ENCODE measurements at places on chromosomes 4 and X. TPM values are rescaled to one million over a fixed set of nuclear protein-coding genes. Genes with fewer than 3 reads are reported as not detected.

NWD2 gene
- not detected for total RNA-seq

DNA sequence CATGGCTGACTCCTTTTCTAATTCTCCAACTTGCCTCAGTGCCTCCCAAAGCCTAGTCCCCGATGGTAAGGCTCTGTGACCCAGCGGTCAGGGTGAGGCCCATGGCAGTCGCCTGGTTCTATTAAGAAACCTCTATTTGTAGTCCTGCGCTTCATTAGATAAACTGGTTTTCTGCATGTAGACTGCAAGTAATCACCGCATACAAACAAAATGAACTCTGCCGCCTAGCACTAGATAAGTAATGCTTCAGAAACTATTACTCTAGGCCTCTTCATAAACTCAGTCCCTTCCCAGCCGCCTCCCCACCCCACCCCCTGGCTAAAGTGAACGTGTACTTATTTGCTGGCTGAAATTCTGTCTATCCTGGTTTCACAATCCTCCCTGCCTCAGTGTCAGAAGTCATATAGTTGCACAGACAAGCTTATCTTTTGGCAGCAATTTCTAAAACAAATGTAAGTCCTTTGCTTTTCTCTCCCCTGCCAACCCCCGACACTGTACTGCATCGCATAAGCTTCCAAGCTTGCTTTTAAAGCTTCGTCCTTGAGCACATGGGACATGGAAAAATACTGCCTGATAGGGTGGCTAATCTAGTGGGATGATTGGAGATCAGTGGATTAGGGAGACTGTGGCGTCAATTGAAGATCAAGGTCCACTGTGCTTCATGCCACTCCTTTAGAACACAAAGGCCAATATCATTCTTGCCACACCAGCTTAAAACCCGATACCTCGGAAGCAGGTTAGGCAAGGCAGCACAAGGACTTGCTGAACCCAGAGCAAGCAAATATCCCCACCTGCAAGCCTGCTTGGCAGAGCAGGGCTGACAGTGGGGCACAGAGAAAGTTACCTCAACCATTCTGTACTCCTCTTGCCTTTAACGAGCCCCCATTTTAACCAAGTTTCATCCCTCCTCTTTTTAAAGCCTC is 125.8 kb downstream of the IRF2 start:
- H3K4me1 ChIP-seq: peaks cover 55% of the 10 kb centered on the region
- DNase-seq: no peak
- no peaks in the 10 kb centered on the region for H3K27me3 ChIP-seq
- H3K4me3 ChIP-seq: no peak overlapping the region
- H3K36me3 ChIP-seq: no peaks in the 10 kb centered on the region

SH3TC1 gene
- total RNA-seq: 4.7 TPM

- no peak for DNase-seq
- peak overlapping the region; percentile 53 for H3K27ac ChIP-seq
- H3K4me3 ChIP-seq: no peak overlapping the region
Observed at GRCh38 chr4:24765376-24765988, 29.9 kb upstream of the SOD3 start.

PTPN13 gene
- 0.89 TPM for total RNA-seq

TCEANC gene
- 4.1 TPM for total RNA-seq

ING2 gene
- total RNA-seq: 10.0 TPM
